ENCODE measurements at places on chromosomes 16 and 17. TPM values are rescaled to one million over a fixed set of nuclear protein-coding genes. Genes with fewer than 3 reads are reported as not detected.

Gene LPO
- not detected for total RNA-seq

- no peak for DNase-seq
Measured at GRCh38 chr17:50203604-50204345, 2.3 kb upstream of the COL1A1 start.

- DNase-seq = no peak
Measured at GRCh38 chr17:73910821-73911515, 266.7 kb upstream of the SDK2 start.

- no peak for DNase-seq
Measured at GRCh38 chr17:75394332-75394918, 11.1 kb downstream of the GRB2 start.

- no peak for DNase-seq
Measured at GRCh38 chr17:17153709-17154108, 52.4 kb downstream of the PLD6 start.

- DNase-seq = no peak
Measured at GRCh38 chr16:79715061-79715460, 114.5 kb upstream of the MAF start.

Gene CES5A
- not detected for total RNA-seq

DNA sequence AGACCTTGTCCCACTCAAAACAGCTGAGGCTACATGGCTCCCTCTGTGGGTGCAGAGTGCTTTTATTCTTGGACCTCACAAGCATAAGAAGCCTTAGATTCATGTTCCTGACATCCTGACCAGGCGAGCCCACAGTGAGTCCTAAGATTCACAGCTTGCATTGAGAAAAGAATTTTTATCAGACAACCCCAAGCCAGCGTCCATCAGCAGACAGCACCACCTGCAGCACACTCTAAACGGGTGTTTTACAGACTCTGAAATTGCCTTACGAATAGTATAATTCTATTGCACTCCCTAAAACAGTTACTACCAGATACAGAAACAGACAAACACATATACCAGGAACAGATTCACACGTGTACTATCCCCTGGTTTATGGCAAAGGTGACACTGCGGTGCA lies 31.9 kb downstream of the C16orf78 start:
- no peak for DNase-seq

DNA sequence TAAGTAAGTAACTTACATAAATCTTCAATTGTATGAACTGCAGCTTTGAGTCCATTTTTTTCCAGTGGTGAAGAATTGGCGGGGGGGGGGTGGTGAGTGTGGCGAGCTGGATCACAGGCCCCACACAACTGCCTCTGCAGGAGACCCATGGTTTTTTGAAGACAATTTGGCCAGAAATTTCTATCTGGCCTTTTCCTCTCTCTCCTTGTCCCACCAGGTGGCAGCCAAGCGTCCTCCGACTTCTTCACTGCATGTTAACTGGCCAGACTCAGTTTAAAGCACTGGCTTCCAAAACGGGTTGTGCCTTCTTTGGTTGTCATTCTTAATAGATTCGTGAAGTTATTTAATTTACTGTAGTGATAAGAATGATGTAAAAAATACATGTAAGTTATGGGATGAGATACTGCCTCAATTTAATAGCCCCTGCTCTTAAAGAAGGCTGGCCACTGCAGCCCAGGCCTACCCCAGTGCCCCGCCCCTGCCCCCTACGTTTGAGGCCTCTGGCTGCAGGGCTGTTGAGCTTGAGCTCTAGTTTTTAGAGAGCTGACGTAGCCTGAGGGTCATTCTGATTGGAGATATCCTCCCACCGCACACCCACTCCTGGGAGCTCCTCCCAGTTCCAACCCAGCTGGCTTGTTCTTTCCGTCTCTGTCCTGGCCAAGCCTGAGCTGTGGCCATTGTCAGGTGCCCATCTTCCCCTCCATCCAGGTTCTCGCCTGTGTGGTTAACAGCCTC lies 36.4 kb downstream of the AKAP1 start:
- no peak for DNase-seq

DNA sequence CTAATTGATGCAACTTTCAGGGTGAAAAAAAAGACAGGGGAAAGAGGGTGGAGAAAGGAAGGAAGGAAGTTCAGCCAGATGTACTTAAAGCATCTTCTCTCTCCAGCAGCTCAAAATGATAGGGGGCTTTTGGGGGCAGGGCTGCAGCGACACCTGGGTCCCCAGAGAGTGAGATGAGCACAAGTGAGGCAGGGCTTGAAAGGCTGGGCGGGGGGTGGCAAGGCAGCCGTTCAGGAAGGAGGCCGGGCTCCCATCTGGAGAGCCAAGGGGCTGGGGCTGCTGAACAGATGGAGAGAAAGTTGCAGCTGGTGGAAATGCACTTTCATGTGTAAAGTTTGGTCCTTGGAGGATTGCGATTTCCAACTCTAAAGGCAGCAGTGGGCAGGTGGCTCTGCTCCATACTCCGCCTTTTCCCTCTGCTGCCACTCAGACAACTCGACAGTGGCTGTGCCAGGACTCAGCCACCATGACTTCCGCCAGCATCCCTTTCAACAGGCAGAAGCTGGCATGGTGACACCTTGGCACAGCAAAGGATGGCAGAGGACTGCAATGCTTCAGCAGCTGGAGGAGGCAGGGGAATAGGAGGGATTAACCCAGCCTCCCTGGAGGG lies 7.7 kb downstream of the SLC35B1 start:
- no peak for DNase-seq

Gene TRIM25
- total RNA-seq = 58.1 TPM

DNA sequence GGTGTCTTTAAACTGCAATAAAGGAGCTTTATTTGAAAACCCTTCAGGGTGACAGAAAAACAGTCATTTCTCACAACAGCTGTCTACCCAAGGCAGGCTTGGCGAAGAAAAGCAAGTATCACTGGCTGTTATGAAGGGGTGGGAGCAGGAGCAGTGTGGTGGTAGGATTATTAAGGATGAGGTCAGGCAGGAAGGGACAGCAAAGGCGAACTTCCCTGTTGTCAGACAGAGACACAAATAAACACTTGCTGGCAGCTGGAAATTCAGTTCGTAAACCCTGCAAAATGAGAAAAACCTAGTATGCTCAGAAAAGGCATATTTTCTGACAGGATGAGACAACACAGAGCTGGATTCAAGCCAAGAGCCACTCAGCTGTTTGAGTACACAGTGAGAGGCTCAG lies 416.3 kb upstream of the CDH5 start:
- no peak for DNase-seq

- no peak for DNase-seq
Measured at GRCh38 chr17:77645072-77646045, 313.1 kb upstream of the TNRC6C start.

Gene CA4
- not detected for total RNA-seq

DNA sequence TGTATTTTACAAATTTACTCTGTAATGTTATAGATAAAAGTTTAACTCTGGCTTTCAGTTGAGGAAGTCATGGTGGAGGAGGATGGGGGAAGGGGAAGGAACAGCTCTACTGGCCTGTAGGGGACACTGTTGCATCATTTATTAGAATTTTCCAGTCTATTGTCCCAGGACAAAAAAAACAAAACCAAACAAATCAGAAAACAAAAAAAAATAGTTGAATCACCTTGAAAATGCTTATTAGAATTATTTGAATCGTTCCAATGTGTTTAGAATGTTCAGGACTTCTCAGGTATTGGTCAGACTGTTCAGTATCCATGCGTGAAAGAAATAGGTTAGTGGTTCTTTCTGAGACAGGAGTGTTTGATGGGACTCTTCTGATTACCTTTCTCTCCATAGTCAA lies 242.0 kb downstream of the FTO start:
- peak; percentile 16 for DNase-seq

Gene NPW
- total RNA-seq = 0.46 TPM

DNA sequence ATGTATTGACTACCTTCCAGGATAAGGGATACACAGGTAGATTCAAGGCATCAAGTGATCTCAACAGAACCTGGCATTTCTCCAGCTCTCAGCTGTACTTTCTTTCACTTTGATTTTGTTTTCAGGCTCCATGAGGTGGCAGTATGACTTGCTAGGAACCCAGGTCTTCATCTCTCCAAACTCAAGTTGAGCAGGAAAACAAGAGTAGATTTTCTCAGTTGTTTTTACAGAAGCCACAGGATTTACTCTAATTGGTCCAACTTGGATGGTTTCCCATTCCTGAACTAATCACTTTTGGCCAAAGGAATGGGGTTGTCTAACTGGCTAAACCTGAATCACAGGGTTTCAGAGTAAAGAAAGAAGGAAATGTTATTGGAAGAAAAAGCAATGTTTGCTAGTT lies 146.6 kb downstream of the TRIM37 start:
- peak; percentile 69 for DNase-seq

Gene TPSB2
- not detected for total RNA-seq

Gene SMG6
- total RNA-seq = 37.0 TPM

Gene VMO1
- not detected for total RNA-seq

Gene NTN1
- 1.2 TPM for total RNA-seq

DNA sequence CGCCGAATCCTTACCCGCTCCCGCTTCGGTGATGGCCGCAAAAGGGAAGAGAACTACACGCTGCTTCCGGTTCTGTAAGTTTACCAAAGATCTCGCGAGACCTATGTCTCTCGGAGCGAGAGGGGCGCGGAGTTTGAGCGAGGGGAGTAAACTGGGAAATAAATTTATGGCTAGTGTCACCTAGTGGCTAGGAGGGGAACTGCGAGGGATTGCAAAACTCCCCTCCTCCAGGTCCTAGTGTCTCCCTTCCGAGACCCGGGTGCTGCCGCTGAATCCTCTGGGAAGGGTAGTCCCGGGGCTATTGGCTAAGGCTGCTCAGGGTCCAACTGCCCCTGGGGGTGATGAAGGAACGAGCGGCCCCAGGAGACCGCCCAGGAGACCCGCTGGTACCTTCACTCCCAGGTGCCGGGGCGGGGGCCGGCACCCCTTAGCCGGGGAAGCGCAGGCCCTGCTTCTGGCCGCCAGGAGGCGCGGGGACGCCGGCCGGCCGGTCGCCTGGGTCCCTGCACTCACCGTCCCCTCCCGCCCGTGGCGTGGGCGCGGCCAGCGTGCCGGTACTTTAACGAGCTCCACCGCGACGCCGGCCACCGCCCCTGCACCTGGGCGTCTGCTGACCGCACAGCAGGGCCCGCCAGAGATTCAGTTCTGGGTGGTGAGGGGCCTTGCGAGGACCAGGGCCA lies at the start of gene RPL26:
Gene RPL26, minus strand, starts transcription at position 51 of the 680 bp plus-strand sequence. CDS start 883 bp downstream, outside the sequence.
- DNase-seq = peak; percentile 92

All from epithelial cell of proximal tubule (primary cell).